ENCODE measurements at places on chromosomes 13 and 19. TPM values are rescaled to one million over a fixed set of nuclear protein-coding genes. Genes with fewer than 3 reads are reported as not detected.

DNA sequence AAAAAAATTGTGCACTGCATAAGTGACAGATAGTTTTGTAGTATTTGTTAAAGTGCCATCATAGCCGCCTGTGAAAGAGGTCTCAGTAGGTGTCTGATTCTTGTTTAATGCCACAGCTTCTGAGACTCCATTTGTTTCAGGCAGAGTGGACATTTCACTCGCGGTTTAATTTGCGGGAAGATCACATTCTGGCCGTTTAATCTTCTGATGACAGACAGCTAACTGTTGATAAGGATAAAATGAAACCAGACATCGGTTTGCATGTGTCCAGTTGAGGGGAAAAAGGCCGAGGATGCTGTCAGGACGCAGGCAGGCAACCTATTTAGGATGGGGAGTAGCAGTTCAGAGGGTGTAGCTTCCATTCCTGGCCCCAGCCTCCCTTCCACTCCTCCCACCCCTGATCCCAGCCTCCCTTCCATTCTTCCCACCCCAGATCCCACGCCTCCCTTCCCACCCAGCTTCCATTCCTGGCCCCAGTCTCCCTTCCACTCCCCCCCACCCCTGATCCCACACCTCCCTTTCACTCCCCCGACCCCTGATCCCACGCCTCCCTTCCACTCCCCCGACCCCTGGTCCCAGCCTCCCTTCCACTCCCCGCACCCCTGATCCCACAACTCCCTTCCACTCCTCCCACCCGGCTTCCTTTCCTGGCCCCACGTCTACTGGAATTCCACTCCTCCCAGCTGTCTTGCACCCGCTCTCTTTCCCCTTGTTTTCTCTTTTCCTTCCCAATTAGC, 23.8 kb downstream of the ATP11A start:
- no peak for DNase-seq

DNA sequence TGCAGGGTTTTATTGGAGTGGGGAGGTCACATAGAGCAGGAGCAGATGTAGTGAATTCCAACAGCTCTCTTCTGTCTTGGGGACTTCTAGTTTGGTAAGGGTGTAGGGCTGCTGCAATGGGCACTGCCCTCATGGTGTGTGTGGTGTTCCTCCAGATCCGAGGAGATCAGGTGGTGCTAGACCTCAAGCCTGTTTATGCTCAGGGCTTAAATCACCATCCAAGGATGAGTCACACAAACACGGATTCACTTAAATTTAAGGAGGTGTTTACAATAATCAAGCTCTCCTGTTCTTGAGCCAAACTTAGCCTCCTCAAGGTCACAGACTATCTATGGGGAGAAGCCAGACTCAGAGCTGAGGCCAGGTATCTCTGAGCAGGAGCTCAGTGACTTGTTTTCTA, 23.0 kb downstream of the HS6ST3 start:
- no peak for DNase-seq

DNA sequence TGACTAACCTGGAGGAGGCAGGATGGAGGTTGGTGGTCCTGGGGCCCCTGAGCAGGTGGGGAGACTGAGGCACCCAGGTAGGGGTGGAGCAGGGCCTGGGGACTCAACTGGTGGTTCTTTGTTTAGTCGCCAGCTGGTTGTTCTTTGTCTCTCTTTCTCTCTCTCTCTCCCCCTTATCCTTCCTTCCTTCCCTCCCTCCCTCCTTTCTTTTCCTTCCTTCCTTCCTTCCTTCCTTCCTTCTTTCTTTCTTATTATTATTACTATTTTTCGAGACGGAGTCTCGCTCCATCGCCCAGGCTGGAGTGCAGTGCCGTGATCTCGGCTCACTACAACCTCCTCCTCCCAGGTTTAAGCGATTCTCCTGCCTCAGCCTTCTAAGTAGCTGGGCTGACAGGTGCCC, 6.6 kb upstream of the NRTN start:
- no peak for DNase-seq

- DNase-seq: no peak
Observed at GRCh38 chr19:33194886-33195644, 935 bp downstream of the LRP3 start.

GRCh38 chr13:49436890-49437289, 7.0 kb downstream of the CAB39L start:
- no peak for DNase-seq

- no peak for DNase-seq
Observed at GRCh38 chr19:43589277-43589676, 6.7 kb downstream of the IRGQ start.

INTS6 gene
- 33.2 TPM for total RNA-seq

GRCh38 chr19:48510421-48511268, 990 bp downstream of the LMTK3 start:
- DNase-seq: no peak

GPC5 gene
- total RNA-seq: 0.26 TPM

DNA sequence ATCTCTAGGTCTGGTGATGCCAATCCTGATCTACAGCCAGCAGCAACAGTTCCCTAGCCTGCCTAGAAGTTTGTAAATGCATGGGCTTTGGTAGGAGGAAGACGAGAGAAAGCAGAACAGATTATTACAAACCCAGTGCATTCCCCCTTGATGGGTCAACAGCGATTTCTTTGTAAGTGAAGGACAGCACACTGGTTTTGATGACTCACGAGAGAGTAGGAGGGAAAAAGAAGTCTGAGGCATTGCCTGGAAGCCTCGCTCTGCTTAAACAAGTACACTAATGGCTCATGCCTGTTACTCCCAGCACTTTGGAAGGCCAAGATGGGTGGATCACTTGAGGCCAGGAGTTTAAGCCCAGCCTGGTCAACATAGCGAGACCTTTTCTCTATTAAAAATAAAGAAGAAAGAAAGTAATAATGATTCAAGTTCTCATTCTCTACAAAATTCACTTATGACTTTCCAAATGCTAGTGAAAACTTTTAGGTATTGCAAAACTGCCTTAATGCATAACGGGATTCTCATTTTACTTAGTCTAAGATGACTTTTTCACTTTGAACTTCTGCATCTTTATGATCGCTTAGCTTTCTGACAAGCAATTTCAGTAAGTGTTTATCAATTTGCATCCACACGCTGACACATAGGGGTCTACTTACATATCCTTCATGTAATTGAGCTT, 47.7 kb upstream of the USPL1 start:
- no peak for DNase-seq

DNA sequence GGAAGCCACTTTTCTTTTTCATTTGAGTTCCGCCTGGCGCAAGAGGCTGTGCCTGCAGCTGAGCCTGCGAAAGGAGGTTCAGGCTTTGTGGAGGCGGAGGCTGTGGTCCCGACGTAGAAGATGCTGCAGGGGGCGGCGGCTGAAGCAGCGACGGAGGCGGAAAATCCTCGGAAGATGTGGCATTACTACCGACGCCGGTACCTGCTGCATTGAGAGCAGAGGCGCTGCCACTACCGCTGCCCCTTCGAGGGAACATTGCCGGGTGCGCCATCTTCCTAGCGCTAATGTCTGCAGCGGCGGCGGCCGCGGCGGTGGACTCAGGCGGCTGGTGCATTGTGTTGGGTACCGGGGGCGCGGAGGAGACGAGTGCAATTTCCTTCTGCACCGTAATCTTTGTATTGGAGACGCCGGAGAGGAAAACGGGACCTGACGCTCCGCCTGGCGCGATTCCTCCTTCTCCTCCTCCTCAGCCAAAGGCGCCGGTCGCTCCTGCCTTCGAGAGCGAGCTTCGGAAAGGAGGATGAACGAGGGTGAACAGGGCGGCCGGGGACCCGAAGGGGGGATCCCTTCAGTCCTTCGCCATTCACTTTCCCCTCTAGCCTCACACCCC, at the start of gene TSC22D1:
TSS of gene TSC22D1 (minus strand) at position 590 of the 610 bp plus-strand sequence. CDS start at position 334, 256 bp downstream.
- DNase-seq: no peak

GRCh38 chr19:383922-384798, 24.8 kb downstream of the C2CD4C start:
- no peak for DNase-seq

- DNase-seq: no peak
Observed at GRCh38 chr13:72530471-72530870, 197.0 kb downstream of the MZT1 start.

EBI3 gene
- total RNA-seq: 3.0 TPM

PDX1 gene
- 3.4 TPM for total RNA-seq

All from Panc1 (cell line).